ENCODE measurements at places on chromosomes 6 and 20.
A peak's percentile ranks its signal among the peaks of the same experiment; 100 is the strongest.

DNA sequence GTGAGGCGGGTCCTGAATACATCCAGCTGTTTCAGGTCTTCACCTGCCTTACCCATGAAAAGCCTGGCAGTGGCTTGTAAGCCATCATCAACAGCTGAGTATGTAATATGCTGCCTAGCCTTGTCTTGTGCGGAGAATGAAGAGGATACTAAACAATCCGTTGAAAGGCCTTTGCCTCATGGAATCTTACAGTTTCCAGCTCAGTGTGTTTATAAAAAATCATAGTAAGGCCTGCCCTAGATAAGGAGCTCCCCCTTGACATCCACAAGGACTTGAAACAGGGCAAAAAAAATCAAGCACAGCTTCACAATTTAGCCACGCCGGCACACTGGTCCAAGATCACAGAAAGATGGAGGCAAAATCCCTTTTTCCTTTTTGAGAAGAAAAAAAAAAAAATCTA lies 115.7 kb downstream of the KIF16B start:
- DNase-seq: no peak

DNA sequence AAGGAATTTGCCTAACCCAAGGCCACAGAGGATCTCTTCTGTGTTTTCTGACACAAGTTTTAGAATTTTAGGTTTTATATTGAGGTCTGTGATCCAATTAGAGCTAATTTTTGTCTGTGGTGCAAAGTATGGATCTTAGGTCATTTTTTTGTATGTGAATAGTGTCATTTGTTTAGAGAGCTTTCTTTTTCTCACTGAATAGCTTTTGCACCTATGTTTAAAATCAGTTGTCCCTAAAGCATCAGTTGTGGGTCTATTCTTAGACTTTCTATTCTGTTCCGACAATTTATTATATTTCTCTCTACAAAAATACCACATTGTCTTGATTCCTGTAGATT lies 341 bp upstream of the MCM9 start:
- DNase-seq: no peak

DNA sequence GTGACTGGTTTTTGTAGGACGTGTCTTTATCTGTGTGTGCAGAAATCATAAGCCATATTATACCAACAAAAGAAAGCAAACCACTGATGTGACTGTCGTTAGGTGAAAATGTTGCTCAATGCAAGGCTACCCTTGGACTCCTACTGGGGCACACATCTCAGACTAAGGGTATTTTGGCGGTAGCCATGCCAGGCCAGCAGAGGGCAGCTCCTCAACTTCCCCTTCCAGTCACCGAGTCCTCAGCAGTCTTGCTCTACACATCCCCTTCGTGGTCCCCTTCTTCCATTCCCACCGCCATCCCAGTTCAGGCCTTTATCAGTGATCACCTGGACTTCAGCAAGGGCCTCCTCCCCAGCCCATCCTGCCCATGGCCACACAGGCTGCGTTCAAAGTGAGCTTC lies 113.7 kb upstream of the GGTLC1 start:
- DNase-seq: no peak

DNA sequence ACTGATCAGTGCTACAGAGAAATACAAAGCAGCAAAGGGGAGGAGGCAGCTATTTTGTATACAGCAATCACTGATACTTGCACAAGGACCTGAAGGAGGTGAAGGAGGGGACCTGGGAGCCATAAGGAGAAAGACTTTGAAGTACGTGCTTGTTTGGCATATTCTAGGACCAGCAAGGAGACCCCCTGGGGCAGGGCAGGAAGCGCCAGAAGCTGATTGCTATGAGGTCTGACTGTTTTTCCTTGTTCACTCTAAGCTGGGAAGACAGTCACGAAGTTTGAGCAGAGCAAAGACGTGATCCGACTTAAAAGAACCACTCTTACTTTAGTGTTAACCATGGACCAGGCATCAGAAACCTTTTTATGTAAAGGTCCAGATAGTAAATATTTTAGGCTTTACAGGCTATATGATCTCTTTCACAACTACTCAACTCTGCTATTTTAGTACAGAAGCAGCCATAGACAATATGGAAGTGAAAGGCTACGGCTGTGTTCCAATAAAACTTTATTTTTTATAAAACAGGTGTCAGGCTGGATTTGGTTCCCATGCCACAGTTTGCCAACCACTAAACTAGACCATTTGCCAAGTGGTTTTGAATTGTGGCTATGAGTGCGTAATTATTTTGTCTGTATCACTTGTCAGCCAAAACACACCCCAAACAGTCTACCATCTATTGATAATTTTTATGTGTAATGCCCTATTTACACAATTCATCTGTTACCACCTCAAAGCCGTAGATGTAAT lies 217.9 kb downstream of the PRL start:
- no peak for DNase-seq

- no peak for DNase-seq
Observed at GRCh38 chr20:41052742-41053419, 24.3 kb downstream of the TOP1 start.

DNA sequence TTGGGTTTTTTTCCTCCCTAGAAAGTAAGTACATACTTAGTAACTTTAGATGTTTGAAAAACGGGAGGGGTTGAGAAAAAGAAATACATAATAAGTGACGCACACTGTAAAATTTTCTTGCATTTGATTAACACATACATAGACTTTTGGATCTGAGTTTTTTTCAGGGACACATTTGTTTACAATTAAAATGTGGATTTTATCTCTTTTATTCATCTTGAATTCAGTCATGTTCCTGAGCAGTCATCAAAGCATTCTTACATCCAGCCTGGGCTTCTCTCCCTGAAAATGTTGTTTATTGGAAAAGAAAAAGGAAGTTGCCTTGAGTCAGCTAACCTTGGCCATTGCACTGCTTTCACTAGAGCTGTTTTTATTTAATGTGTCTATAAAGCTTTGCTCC lies 8.7 kb upstream of the RPP40 start:
- DNase-seq: no peak

DNA sequence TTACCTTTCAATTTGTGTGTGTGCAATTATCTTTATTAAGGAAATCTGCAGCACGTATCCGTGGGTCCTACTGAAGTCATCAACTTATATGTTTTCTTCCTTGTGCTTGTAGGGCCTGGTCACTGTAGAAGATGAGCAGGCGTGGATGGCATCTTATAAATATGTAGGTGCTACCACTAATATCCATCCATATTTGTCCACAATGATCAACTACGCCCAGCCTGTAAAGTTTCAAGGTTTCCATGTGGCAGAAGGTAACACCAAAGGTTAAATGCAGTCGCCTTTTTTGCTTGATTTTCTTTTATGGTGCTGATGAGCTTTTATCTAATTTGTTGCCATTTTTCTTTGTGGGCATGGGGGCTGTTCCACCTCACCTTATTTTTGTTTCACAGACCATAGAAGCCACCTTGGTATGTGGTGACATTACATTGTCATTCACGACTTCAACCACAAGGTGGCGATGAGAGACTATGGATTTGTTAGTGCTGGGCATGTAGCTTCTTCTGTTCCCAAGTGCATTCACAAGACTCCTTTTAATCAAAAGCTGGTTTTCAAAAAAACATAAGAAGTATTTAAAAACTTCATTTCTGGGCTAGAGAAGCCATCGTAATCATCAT lies 106.5 kb upstream of the LAMP5 start:
- DNase-seq: peak; percentile 36

DNA sequence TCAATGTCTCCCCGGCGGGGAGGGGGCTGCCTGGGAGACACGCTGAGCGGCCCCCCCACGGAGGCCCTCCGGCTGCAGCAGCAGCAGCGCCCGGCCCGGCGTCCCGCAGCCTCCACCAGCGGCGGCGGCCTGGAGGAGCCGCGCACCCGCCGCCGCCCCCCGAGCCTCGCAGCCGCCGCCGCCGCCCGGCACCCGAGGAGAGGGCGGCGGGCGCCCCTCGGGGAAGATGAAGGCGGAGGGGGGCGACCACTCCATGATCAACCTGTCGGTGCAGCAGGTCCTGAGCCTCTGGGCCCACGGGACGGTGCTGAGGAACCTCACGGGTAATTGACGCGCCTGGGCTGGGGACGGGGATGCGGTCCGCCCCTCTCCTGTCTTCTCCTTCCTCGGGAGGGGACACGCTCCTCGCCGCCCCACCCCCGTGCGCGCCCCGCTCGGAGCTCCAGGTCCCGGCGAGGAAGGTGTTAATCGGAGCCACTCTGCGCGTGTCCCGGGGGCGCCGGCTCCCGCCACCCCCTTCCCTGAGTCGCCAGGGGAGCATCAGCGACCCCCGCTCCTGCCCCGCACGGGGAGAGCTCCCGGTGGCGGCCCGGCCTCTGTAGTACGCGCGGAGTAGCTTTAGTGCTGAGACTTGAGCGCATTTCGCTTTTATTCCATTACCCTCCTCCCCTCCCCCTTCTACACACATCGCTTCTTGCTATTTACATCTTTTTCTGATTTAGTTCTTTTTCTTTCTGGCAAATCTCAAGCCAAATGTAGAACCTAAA lies 686 bp downstream of the TMEM170B start:
- DNase-seq: peak; percentile 54

DNA sequence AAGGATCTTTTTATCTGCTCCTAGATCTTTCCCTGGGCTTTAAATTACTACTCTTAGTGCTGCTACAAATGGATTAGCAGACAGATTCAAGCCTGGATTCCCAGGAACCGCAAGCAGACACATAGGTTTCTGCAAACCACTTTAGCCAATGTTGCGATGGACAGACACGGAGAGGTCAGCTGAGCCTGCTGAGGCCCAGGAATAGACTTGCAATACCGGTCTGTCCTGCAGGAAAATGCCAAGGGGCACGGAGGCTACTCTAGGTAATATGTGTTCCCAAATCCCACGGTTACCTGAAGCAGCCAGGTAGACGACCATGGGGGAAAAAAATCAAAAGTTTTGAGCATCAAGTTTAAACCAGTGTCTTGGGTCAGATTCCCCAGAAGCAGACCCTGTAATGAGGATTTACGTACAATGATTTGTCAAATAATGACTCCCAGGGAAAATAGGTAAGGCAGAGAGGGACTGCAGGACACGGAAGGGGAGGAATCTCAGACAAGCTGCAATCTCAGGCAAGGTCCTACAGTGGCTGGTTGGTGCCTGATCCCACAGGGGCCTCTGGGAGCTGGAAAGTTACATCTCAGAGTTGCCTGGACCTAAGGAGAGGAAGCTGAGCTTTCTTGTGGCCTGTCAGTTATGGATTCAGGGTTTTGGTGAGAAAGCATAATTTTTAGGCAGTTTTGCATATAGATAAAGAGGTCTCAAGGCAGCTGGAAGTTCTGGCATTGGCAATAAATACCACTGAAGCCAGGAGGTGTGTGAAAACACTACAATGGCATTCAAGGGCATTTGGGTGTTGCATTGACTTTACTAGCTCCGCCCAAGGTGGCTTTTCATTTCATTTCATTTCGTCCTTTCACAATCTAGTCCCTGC lies 12.5 kb downstream of the OTOR start:
- no peak for DNase-seq

GRCh38 chr6:20877008-20877937 lies 343.0 kb downstream of the CDKAL1 start:
- no peak for DNase-seq

GRCh38 chr6:158560836-158561320 lies 987 bp downstream of the TMEM181 start:
- DNase-seq: peak; percentile 64

DNA sequence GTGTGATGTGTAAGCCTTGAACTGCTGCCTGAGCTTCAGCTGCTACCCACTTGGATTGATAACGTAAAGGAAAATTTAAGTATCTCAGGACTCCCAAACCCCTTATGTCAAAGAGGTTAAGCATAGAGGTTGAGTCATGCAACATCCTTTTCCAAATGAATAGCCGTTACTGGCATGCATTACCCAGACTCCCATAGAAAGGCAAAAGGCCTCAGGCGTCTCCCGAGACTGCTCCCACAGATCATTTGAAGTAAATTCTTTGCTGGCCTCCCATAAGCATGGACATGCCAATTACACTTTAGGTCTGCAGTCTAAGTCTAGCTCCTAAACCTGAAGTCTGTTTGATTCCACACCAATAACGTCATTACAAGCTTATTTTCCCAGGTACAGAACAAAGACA lies 14.7 kb downstream of the IPCEF1 start:
- DNase-seq: no peak

DNA sequence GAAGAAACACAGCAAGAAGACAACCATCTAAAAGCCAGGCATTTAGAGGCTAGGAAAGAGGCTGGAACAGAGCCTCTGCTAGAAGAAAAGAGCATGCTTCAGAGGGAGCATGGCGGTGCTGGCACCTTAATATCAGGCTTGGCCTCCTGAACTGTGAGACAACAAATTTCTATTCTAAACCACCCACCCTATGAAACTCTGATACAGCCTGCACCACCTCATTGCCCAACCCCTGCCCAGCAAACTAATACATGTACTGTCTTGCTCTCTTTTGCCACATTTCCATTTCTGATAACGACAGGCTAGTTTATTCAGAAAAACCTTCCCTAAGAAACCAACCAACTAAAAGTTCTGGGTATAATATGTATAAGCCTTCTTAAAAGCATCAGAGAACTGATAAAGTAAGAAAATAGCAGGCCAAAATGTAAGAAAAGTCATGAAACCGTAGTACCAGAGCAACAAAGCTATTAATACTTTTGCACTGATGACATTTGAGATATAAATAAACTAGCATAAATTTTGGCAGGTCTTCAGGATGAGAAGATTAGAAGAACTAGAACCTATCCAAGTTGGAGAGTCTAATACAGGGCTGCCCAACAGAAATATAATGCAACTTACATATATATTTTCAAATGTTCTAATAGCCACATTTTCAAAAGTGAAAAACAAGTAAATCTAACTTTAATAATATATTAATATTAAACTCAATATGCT lies 184.7 kb upstream of the HSF2 start:
- DNase-seq: no peak

- DNase-seq: no peak
Observed at GRCh38 chr6:155946860-155947259, 491.2 kb upstream of the NOX3 start.

DNA sequence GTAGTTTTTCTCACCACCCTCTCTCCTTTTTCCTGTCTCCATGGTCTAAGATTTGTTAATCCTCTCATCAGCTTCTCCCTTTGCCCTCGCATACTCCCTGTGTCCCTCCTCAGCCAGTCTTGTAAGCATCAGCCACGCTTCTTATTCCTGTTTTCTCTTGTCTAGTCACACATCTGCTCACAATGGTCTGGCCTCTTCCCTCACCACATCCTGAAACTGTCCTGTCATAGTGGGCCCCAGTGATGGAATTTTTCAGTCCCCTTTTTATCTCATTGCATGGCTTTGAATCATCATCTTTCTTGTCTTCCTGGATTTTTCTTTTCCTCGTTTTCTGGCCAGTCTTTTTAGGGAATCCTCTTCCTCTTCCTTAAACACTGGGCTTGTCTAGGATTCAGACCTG lies 57.2 kb downstream of the GFRA4 start:
- no peak for DNase-seq

DNA sequence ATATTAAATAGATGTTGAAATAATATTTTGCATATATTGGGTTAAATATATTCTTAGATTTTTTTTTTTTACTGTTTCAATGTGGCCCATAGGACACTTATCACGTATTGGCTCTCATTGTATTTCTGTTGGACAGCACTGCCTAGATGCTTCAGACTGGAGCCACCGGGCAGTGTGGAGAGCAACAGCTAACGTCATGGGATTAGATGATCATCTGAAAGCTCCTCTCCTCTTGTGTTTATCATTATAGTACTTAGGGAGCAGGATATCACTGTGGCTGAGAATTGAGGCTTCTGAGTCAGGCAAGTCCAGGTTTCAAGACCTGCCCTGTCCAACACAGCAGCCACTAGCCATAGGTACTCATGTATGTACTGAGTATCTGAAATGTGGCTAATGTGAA lies 87.4 kb downstream of the ZHX3 start:
- no peak for DNase-seq
